CD8-positive, alpha-beta memory T cell (primary cell): ENCODE measurements at places on chromosomes 2 and 18. TPM values are rescaled to one million over a fixed set of nuclear protein-coding genes. Genes with fewer than 3 reads are reported as not detected.

LRP1B gene
- total RNA-seq = not detected

ZNF24 gene
- 52.1 TPM for total RNA-seq

RHOB gene
- 27.4 TPM for total RNA-seq

TCF7L1 gene
- total RNA-seq = not detected

LIMS2 gene
- total RNA-seq = 6.1 TPM

NOP58 gene
- total RNA-seq = 216 TPM

MAP4K3 gene
- total RNA-seq = 8.2 TPM

DNA sequence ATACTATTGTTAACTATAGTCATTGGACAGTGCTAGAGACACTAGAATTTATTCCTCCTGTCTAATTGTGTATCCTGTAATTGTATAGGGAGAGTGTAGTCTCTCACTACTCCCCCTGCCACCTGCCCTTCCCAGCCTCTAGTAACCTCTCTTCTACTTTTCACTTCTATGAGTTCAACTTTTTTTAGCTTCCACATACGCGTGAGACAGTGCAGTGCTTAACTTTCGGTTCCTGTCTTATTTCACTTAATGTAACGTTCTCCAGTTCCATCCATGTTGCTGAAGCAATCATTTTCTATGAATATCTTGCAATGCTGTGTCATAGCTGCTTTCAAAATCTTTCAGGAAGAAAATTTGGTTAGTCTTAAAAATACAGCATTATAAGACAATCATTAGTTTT is 22.8 kb upstream of the RUFY4 start:
- no peak for DNase-seq
- H3K27ac ChIP-seq = no peak overlapping the region
- H3K4me1 ChIP-seq = no peaks in the 10 kb centered on the region

DNA sequence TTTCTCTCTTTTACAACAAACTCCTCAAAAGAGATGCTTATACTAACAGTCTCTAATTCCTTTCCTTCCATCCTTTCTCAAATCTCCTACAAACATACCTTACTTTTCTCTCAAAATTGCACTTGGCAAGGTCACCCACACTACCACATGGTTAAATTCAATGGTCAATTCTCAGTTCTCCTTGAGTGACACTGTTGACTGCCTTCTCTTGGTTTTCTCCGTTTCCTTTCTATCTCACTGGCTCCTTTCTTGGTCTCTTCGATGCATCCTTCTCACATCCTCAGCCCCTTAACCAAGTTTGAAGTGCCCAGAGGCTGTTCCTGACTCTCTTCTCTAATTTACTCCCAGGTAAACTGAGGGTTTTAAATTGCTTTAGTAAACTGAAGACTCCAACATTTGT is 12.5 kb downstream of the C1D start:
- H3K4me3 ChIP-seq = no peak overlapping the region
- H3K27ac ChIP-seq = no peak overlapping the region
- no peak for DNase-seq
- no peaks in the 10 kb centered on the region for H3K36me3 ChIP-seq

- H3K36me3 ChIP-seq = no peaks in the 10 kb centered on the region
- no peaks in the 10 kb centered on the region for H3K4me1 ChIP-seq
- DNase-seq = no peak
Observed at GRCh38 chr18:33467531-33467930, 27.0 kb upstream of the CCDC178 start.

DNA sequence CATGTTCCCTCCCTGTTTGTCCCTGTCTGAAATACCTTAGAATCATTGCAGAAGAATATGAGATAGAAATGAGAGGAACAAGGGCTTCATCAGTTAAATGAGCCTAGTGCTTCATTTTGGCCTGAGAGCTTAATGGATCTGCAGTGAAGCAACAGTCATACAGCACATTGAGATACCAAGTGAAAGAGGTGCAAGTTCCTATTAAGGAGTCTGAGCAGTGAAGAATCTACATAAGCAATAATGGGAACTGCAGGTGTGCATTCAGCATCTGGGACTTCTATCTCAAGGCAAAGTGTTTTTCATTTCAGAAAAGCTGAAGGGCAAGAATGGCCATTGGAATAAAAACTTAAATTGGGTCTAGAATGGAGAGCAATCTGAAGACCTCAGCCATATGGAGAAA is 323.2 kb upstream of the SLC39A10 start:
- no peaks in the 10 kb centered on the region for H3K27me3 ChIP-seq
- H3K4me1 ChIP-seq = no peaks in the 10 kb centered on the region
- no peak for DNase-seq

DNA sequence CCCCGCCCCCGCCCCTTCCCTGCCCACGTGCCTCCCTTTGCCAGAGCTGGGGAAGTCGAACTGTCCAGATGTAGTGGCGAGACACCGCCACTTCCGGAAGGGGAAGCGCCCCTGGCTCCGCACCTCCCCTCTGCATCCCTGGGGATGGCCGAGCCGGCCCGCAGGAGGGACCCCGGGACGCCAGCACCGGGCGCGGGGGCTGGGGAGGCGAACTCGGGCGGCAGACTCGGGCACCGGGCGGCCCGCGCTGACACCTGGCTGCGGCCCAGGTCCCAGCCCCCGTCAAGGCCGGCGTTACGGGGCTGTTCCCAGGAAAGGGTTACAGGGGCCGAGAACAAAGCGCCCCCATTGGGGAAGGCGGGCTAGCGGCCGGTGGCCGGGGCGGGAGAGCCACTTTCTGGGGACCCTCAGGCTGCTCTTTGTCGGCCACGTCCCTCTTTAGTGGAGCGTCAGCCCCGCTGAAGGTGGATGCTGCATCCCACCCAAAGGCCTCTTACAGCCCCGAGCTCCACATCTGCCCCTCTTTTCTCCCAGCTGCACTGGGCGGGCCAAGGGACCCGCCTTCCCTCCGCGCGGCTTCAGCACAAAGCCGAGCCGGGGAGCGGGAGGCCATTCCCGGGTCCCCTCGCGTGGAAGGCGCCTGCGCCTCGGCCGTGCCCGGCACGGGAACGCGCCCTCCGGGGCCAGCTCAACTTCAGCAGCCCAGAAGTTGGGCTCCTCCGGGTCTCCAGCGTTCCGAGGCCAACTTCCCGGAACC is 1.3 kb downstream of the SDC1 start:
- H3K27me3 ChIP-seq = no peaks in the 10 kb centered on the region
- H3K27ac ChIP-seq = no peak overlapping the region
- no peaks in the 10 kb centered on the region for H3K4me1 ChIP-seq
- DNase-seq = no peak

DNA sequence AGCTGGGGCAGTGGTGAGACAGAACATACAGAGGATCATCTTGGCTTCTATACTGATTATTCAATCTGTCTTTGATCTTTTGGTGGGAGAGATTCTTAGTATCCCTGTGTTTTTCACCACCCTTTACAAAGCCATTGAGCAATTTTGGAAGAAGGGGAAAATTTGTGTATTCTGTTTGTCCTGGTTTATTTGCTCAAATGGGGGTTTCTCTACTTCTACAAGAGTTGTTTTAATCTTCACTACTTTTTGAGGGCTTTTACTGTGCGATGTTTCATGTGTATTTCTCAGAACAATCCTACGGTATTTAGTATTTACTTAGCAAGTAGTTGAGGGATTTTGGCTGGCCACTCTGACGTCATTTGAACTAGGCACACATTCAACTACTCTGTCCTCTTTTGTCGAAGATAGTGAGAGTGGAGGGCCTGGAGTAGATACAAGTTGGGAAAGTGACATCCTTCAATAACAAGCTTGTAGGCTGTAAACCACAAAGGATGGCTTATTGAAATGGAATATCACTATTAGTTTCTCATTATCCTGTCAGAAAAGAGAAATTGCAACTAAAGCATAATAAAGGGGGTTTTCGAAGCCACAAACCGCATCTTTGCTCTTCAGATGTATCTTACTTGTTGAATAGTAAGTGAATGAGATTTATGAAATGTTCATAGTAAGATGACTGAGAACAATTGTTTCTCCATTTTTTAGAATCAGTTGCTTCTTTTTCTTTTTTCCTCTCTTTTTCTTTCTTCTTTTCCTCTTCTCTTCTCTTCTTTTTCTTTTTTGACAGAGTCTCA is 24.8 kb downstream of the FMNL2 start:
- H3K4me3 ChIP-seq = no peak overlapping the region
- no peak for DNase-seq
- no peaks in the 10 kb centered on the region for H3K4me1 ChIP-seq

GRCh38 chr2:128320906-128321771 is 2.5 kb upstream of the HS6ST1 start:
- no peaks in the 10 kb centered on the region for H3K27me3 ChIP-seq
- peaks cover 27% of the 10 kb centered on the region for H3K4me1 ChIP-seq
- peak overlapping the region; percentile 58 for H3K4me3 ChIP-seq
- no peak for DNase-seq
- no peaks in the 10 kb centered on the region for H3K36me3 ChIP-seq

DNA sequence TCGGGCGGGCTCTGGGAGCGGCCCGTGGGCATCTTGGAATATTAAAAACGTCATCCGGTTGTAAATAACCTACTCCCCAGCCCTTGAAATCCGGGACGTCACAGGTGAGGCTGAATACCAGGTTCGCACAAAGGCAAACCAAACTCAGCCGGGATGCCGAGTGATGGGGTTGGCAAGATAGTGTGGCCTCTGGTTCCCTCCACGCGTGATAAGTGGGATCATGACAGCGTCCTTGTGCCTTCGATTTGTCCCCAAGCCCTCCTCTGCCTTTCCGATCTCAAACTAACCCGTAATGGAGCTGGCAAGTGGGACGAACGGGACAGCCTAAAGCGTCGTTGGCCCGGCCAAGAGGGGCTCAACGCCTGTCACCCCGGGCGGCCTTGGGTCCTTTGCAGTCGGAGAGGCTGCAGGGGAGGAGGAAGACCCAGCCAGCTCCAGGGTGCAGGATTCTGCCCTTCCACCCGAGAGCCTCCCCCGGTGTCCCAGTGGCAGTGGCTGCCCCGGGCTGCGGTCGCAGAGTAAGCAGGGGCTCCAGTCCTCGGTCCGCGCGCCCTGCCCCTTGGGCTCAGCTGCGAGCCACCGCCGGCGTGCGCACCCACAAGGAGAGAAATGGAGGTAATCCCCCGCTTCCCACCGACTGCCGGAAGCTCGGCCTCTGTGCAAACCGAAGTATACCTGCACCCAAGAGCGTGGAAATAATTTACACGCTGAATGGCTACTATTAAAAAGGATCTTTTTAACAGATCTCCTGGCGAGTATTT is 13.4 kb upstream of the PAX3 start:
- H3K4me3 ChIP-seq = no peak overlapping the region
- no peaks in the 10 kb centered on the region for H3K36me3 ChIP-seq
- no peak for DNase-seq
- H3K27ac ChIP-seq = no peak overlapping the region
- H3K4me1 ChIP-seq = no peaks in the 10 kb centered on the region
- H3K27me3 ChIP-seq = peaks cover 55% of the 10 kb centered on the region

- H3K36me3 ChIP-seq = no peaks in the 10 kb centered on the region
- no peak overlapping the region for H3K27ac ChIP-seq
- no peak overlapping the region for H3K4me3 ChIP-seq
- DNase-seq = no peak
Observed at GRCh38 chr2:191304939-191305875, 60.0 kb downstream of the MYO1B start.

DNA sequence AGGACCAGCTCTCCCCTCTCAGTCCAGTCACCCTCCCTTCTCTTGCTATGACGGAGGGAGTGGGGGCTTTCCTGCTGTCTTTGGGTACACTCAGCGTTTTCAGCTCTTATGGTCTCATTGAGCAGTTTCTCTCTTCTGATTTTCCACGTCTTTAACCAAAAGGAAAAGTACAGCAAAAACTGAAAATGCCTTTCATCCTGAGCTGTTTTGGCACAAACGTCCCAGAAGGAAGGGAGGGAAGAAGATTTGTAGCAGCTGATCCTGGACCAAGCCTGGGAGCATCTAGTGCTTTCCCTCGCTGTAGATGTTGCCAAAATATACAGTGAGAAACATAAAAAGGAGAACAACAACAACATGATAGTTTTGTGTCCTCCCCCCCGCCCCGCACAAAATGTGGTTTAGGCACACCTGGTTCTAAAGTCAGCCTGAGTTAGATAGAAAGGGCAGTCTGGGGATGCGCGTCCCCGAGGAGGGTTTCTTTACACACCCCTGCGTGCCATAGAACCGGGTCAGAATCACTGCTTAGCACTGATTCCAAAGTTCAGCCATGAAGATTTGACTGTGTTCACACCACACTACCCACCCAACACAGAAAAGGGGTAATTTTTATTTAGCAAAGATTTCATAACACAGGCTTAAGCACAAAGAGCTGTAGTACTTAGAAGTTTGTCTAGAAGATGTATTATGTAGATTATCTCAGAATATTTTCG is 53.4 kb downstream of the SLC40A1 start:
- no peak for DNase-seq
- no peak overlapping the region for H3K27ac ChIP-seq
- H3K4me1 ChIP-seq = no peaks in the 10 kb centered on the region
- no peaks in the 10 kb centered on the region for H3K36me3 ChIP-seq
- no peak overlapping the region for H3K4me3 ChIP-seq

DNA sequence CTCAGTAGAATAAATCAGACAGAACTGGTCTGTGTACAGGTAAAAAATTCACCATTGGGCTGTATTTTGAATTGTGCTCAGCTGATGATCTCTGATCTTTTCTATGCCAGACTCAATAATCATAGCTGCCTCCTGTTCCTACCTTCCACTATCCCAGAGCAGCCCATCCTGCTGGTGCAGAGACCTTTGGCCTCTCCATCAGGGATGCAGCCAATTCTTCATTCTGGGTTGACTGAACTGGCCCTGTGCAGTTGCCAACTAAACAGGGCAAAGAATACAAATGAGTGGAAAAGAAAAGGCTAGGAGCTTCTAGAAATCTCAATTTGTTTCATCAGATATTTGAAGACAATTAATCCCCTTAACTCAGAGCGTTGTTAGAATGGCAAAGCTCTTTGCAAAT is 1781.3 kb upstream of the CELF4 start:
- no peaks in the 10 kb centered on the region for H3K36me3 ChIP-seq
- no peaks in the 10 kb centered on the region for H3K27me3 ChIP-seq
- no peaks in the 10 kb centered on the region for H3K4me1 ChIP-seq

GRCh38 chr18:56112013-56112749 is 524.2 kb upstream of the TCF4 start:
- DNase-seq = no peak
- no peaks in the 10 kb centered on the region for H3K27me3 ChIP-seq
- no peaks in the 10 kb centered on the region for H3K4me1 ChIP-seq
- no peak overlapping the region for H3K27ac ChIP-seq

- no peak overlapping the region for H3K4me3 ChIP-seq
Observed at GRCh38 chr18:35590935-35591334, 9.4 kb downstream of the GALNT1 start.

GRCh38 chr18:45046961-45047360 is 366.3 kb downstream of the SETBP1 start:
- no peaks in the 10 kb centered on the region for H3K27me3 ChIP-seq
- no peaks in the 10 kb centered on the region for H3K4me1 ChIP-seq
- DNase-seq = no peak
- no peak overlapping the region for H3K27ac ChIP-seq
- H3K36me3 ChIP-seq = no peaks in the 10 kb centered on the region
- H3K4me3 ChIP-seq = no peak overlapping the region

GRCh38 chr18:36399055-36399454 is 101.5 kb downstream of the FHOD3 start:
- H3K27ac ChIP-seq = no peak overlapping the region
- H3K36me3 ChIP-seq = no peaks in the 10 kb centered on the region
- no peaks in the 10 kb centered on the region for H3K4me1 ChIP-seq
- H3K27me3 ChIP-seq = no peaks in the 10 kb centered on the region
- no peak for DNase-seq
